Effector CD8-positive, alpha-beta T cell (primary cell): ENCODE measurements at places on chromosomes 7 and 10.

GRCh38 chr10:34408956-34409355 is 406.1 kb downstream of the PARD3 start:
- DNase-seq: no peak

DNA sequence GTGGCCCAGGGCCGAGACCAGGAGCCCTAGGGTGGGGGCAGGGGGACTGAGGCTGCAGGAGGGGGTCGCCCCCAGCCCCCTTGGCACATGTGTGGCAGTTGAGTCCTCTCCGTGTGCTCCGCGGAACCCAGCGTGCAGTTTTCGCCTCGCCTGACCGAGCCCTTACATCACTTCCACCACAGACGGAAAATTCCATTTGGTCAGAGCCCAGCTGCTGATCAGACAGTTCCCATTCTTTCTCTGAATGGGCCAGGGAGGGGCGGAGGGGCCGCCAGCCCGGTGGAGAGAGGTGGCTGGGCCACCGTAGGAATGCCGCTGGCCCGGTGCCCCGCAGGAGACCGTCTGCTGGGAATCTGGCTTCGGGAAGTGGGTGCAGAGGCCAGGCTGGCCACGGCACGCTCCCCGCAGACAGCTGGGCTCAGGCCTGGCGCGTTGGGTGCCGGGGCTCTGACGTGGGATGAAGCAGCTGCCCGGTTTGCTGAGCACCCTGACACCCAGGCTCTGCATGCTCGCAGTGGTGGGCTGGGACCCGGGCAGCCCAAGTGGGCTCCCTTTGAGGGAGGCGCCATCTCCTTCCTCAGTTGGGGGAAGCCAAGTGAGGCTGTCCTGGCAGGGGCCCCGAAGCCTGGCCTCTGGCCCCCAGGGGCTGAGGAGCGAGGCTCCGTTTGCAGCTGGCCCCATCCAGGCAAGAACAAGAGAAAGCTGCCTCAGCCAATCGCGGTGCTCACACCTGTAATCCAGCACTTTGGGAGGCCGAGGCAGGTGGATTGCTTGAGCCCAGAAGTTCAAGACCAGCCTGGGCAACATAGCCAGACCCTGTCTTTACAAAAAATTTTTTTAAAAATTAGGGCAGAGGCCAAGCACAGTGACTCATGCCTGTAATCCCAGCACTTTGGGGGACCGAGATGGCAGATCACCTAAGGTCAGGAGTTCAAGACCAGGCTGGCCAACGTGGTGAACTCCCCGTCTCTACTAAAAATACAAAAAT is 9.9 kb downstream of the TTYH3 start:
- DNase-seq: no peak

GRCh38 chr7:35254496-35255442 is 869 bp upstream of the TBX20 start:
- no peak for DNase-seq

DNA sequence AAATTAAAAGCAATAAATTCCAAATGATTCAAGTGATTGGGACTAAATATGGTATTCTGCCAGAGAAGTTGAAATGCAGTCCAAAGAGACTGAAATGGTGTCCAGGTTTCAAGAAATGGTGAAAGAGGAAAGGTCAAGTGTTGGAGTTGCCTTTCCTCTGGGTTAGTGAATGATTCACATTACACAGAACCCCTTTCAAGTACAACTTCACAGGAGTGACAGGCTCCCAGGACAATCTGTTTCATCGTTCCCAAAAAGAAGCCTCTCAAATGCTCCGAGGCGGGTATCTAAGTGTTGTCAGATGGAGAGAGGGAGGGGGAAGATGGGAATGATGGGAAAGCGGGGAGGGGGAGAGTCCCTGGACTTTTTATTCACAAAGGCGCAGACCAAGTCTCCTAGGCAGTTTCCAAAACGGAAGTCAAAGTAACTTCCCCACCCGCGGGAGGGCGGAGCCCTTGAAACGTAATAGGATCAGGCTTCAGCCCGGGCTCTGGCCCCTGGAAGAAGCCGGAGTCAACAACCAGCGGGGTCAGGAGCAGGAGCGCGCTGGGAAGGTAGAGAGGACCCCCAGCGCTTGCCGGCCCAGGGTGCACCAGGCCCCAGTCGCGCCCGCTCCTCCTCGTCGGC is 754 bp downstream of the SLC25A13 start:
- peak; percentile 26 for DNase-seq

- no peak for DNase-seq
Observed at GRCh38 chr10:50968386-50969091, 83.1 kb upstream of the A1CF start.

DNA sequence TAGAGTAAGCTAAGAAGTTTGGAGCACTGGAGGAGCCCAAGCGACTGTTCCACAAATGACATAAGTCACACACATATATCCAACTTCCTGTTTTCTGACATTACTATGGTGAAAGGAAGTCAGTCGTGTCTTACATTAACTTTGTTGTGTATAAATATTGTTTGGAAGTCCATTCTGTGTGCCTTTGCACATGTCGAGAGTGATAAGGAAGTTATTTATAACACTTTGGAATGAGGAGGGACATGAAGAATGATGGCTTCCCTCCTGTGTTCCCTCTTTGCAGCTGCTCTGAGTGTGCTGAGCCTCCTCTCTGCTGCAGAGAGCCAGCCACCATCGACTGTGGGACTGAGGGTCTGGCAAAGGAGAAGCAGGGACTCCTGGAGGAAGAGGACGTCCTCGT is 40.4 kb upstream of the MGMT start:
- DNase-seq: no peak
